Stimulated activated CD8-positive, alpha-beta memory T cell treated with anti-CD3 and anti-CD28 coated beads, Interleukin-7, amount 100 ng/mL, for 1 hour (primary cell): ENCODE measurements at places on chromosomes 2 and 18.

DNA sequence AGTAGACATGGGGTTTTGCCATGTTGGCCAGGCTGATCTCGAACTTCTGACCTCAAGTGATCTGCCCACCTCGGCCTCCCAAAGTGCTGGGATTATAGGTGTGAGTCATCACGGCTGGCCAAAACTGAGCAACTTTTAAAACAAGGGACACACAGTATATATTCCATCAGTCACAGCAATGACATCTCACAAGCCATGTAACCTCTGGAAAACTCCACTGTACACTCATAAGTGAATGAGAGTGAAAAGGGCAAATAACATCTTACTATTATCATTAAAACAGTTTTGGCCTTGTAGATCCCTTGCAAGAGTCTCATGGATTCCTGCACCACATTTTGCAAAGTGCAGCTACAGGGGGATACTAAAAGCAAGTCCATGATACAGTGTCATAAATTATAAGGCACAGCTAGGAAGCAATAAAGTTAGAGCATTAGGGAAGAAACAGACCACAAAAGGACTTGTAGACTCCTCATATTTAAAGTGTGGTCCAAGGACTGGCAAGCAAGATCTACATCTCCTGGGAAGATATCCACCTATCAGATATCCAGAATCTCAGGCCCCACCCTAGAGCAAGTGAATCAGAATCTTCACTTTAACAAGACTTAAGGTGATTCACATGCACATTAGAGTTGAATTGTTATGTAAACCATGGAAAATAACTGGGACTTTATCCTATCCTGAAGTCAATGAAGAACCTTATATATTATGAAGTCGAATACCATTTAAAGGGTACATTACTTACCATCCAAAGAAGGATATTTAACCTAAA lies 5.7 kb downstream of the SMC6 start:
- no peak for DNase-seq

GRCh38 chr2:224127871-224128501 lies 88.9 kb upstream of the SERPINE2 start:
- no peak for DNase-seq

GRCh38 chr2:23828256-23828980 lies 98.5 kb downstream of the ATAD2B start:
- DNase-seq = no peak

DNA sequence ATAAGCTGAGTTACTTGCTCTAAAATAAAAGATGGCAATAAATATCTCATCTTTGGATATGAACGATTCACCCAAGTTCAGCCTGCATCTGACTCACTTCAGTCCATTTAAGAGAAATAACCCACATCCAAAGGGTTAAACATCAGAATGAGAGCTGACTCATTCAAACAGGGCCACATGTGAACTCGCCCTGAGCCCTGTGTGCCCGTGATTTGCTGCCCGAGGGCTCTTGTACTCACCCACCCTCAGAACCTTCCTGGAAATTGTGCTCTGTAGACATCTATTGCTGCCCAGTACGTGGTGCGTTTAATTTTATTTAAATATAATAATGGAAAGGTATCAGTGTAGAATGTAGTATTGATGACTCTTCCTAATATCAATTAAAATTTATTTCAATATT lies 66.9 kb upstream of the RBM44 start:
- DNase-seq = no peak

DNA sequence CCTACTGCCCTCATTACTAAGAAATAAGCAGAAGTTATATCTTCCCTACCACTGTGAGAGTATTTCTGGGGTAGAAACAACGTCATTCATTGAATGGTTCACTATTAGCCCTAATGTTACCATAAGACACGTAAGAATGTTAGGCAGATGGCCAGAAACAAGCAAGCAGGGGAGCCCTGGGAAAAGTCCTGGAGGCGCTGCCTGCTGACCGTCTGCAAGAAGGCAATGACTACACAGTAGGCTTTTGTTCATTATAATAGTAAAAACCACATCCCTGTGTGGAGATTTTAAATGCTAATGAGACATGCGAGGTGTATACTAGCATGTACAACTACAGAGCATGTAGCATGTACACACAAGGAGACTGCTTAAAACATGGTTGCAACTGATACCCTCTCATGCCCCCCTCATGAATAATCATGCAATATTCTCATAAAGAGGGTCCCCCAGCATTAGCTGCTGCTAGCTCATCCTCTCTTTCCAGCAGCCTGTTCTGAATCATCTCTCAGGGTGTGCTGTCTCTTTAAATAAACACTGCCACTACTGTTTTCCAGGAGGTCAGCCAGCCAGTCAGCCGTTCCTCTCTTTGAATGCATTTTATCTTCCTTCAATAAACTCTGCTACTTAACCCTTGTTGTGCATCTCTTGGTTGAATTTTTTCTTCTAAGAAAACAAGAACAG lies 23.6 kb downstream of the SUCLG1 start:
- no peak for DNase-seq

GRCh38 chr2:172427990-172428831 lies 825 bp downstream of the ITGA6 start:
- DNase-seq = no peak

DNA sequence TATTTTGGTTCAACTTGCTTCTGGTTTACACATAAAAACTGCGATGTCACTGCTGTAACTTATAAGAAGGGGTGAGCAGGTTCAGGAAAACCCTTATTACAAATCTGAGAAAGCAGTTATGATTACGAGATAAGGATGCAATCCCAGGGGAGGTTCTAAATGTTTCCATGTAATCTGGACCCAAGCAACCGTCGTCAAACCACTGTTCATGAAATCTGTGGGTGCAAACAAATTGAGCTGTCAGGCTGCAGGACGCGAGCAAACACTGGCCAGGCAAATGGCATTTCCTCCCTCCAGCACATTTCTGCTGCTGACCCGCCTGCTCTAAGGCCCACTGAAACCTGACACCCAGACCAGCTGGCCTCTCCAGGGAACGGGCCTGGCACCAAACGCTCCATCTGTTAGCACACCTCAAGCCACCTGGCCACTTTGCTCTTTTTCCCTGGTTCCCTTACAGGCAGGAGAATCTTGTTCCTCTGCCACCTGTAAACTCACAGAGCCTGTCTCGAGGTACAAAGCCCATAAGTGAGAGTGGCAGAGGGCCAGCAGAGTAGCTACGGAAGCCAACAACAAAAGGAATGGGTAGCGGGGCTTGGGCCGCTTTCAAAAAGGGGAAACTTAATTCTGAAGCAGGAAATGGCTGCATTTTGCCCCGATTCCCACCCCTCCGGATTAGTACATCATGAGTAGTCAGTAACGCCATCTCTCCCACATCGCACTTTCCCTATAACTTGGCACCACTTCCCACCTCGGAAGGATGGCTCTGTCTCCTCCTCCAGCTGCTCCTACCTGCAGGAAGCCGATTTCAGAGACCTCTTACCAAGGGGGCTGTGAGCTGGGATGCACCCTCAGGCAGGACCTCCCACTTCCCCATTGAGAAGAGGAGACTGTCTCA lies 26.5 kb downstream of the CRACDL start:
- DNase-seq = no peak

GRCh38 chr18:50797142-50797541 lies 22.7 kb downstream of the MRO start:
- DNase-seq = no peak

DNA sequence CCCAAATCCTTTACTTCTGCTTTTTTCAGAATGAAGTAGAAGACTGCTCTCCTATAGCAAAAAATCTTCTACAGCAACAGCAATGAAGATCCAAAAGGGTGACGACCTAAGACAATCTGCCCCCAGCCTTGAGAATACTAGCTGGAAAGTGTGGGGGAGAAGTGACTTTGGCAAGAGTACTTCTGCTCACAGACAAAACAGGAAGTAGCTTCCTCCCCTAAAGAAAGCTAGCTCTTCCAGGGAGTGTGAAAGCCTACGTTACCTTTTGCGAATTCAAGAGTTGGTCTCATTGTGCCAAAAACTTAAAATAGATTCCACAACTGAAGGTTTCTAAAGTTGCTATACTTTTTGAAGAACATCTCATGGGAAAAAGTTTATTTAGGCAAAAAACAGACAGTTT lies 1069.2 kb upstream of the CHAC2 start:
- DNase-seq = no peak

- DNase-seq = no peak
Measured at GRCh38 chr2:122856696-122857095, 1101.2 kb downstream of the TSN start.

GRCh38 chr2:220127311-220127710 lies 499.9 kb downstream of the SLC4A3 start:
- DNase-seq = no peak

- DNase-seq = no peak
Measured at GRCh38 chr18:61651145-61651879, 241.5 kb downstream of the RNF152 start.

GRCh38 chr18:58612315-58613055 lies 16.4 kb downstream of the ALPK2 start:
- no peak for DNase-seq

- no peak for DNase-seq
Measured at GRCh38 chr2:171083451-171083850, 77.2 kb downstream of the TLK1 start.

- no peak for DNase-seq
Measured at GRCh38 chr2:71503837-71504236, 50.5 kb downstream of the DYSF start.

DNA sequence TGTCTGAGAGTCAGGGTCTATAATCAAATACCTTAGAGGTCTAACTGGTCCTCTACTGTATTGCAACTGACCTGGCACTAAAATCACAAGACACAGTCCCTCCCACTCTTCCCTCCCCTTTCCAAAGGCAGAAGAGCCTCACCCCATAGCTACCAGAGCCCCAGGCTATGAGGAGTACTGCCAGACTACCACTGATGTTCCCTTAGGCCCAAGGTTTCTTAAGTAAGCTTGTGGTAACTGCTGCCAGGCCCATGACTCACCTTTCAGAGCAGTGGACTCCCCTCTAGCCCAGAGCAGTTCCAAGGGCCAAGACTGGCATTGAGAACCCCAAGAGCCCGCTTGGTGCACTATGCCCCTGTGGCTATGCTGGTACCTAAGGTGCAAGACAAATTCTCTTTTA lies 1193.4 kb downstream of the DSC3 start:
- no peak for DNase-seq

GRCh38 chr2:189276277-189276676 lies 96.7 kb upstream of the COL5A2 start:
- DNase-seq = no peak

GRCh38 chr2:205427112-205427511 lies 255.2 kb upstream of the NRP2 start:
- no peak for DNase-seq

GRCh38 chr2:182642328-182642727 lies 73.7 kb upstream of the DNAJC10 start:
- no peak for DNase-seq

DNA sequence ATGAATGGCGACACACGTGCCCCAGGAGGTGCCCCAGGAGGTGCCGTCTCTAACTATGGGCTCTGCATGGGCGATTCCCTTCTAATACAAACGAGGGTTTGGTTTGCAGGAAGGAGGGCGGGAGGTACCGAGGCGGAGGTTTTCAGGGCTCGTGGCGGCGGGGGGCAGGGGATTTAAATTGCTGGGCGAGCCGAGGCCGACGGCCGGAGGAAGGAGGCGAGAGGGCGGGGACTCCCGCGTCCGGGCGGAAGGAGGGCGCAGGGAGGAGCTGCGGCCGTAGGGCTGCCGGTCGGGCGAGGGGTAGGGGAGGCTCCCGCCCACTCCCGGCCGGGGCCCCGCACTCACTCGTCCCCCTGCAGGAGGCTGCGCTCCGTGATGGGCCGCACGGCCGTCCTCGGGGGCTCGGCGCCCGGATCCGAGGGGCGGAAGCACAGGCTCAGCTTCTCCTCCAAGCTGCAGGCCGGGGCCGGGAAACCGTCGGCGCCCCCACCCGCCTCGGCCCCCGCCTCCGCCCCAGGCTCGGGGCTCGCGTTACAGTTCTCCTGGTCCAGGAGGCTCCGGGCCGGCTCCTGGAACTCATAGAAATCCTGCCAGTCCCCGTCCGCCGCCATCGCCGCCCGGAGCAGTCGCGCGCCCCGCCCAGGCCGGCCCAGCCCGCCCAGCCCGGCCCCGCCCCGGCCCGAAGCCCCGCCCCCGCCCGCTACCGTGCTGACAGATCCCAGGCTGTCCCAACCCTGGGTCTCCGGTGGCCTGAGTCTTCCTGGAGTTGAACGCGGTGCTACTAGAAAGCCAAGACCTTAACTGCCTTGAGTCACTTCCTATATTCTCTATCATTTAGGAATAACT lies at the start of gene FEZ2:
Gene FEZ2 (minus strand): TSS at position 637 of the 846 bp plus-strand sequence. CDS start 26 bp downstream, at position 611.
- DNase-seq = peak; percentile 17

GRCh38 chr18:69128566-69128965 lies 272.1 kb upstream of the DOK6 start:
- no peak for DNase-seq

DNA sequence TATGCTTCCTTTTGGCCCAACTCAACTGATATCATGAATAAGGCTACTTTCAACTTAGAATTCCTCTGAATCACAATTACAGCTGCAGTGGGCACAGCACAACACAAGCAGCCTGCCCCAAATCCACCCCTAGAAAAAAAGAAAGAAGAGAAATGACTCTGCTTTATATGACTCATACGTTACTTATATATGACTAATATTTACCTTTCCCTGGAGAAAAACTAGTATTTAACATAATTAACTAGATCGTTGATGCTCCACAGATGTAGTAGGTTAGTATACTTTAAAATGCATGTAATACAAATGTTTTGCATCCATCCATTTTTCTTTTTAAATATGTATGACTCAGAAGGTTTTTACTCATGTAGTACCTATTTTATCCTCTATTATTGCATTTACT lies 133.3 kb upstream of the UNC80 start:
- DNase-seq = no peak

GRCh38 chr2:223937535-223937934 lies 7.6 kb downstream of the WDFY1 start:
- DNase-seq = no peak

- peak; percentile 35 for DNase-seq
Measured at GRCh38 chr2:230924470-230925341, at the start of gene GPR55. GPR55 (minus strand) TSS chr2:230925242; CDS start chr2:230910962, 14,280 bp downstream.

DNA sequence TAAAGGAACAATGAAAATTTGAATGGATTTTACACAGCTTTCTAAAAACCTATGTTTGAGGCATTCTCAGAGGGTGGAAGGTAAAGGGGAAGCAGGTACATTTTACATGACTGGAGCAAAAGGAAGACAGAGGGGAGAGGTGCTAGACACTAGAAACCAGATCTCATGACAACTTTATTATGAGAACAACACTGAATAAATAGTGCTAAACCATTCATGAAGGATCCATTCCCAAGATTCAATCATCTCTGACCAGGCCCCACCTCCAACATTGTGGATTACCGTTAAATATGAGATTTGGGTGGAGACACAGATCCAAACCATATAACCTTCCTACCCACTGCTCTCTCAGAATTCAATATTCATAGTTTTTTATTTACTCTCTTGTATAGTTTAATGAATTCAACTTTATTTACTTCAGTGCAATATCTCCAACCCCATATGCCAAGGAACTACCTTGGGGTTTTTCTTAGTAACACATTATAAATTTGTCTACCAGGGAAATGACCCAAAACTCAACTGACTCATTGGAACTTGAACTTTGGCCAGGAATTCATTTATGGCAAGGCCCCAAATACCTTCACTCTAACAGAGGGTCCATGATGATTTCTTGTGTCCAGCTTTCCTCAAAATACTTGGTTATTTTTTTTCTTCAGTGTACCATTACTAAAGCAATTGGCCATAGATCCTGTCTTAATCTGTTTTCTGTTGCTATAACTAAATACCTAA lies 317.8 kb downstream of the GULP1 start:
- no peak for DNase-seq
